ENCODE measurements at places on chromosomes 1 and 21. TPM values are rescaled to one million over a fixed set of nuclear protein-coding genes. Genes with fewer than 3 reads are reported as not detected.

DNA sequence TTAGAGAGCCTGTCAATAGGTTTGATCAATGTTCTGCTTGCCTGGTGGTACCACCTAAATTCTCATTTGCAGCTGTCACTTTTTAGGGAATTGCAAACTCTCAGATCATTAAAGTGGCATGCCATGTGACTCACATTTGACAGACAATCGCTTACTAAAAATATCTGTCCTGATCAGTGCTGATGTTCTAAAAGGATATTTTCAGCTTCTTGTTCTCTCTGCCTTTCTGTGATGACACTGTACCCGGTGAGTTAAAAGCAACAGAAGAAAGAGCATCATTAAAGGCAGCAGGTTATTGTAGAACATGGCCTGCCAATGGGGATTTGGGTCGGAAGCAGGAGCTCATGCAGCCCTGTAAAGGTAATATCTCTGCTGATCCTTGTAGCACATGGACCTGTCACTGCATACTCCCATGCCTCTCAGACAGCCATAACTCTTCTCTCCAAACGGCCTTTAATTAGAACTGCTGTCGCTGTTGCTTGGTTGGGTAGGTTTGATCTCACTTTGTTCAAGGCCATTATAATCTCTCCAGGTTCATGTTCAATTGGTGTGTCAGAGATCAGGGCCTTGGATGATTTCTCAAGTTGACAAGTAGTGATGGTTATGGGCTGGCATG is 441.3 kb upstream of the DEPDC1 start:
- no peak overlapping the region for H3K4me3 ChIP-seq
- H3K27me3 ChIP-seq: peaks cover 3% of the 10 kb centered on the region
- no peaks in the 10 kb centered on the region for H3K4me1 ChIP-seq
- H3K27ac ChIP-seq: no peak overlapping the region

- H3K4me1 ChIP-seq: peaks cover 14% of the 10 kb centered on the region
- H3K4me3 ChIP-seq: no peak overlapping the region
Observed at GRCh38 chr1:246159279-246160227, 347.5 kb downstream of the SMYD3 start.

DNA sequence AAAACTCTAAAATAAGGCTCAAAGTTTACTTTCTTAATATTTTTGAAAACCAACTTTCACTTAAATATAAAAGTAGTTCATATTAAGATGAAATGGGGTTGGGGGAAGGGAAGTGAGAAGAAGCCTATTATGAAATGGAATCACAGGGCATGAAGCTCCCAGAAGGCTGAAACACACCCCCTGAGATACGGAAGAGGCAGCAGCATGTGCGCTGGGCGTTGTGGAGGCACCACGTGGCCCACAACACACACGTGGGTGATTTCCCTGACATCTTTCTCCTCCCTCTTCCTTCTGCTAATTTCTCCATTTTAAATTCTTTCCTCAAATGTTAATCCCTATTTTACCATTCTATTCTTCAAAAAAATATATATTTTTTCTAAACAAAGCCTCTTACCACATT is 35.6 kb upstream of the SEC16B start:
- H3K27ac ChIP-seq: no peak overlapping the region
- no peaks in the 10 kb centered on the region for H3K27me3 ChIP-seq
- no peak overlapping the region for H3K4me3 ChIP-seq
- DNase-seq: no peak

- peaks cover 96% of the 10 kb centered on the region for H3K4me1 ChIP-seq
- peak overlapping the region; percentile 85 for H3K27ac ChIP-seq
- no peaks in the 10 kb centered on the region for H3K27me3 ChIP-seq
- H3K4me3 ChIP-seq: peak overlapping the region; percentile 61
Observed at GRCh38 chr1:8017495-8018197, 8.5 kb downstream of the ERRFI1 start.

GRCh38 chr1:172089768-172090510 is 248.6 kb downstream of the DNM3 start:
- H3K27ac ChIP-seq: no peak overlapping the region
- DNase-seq: no peak
- no peaks in the 10 kb centered on the region for H3K27me3 ChIP-seq
- no peaks in the 10 kb centered on the region for H3K36me3 ChIP-seq

KIAA1614 gene
- total RNA-seq: 8.2 TPM

GRCh38 chr1:99737016-99737415 is 29.4 kb downstream of the FRRS1 start:
- H3K27me3 ChIP-seq: no peaks in the 10 kb centered on the region
- no peak for DNase-seq
- H3K4me3 ChIP-seq: no peak overlapping the region
- no peak overlapping the region for H3K27ac ChIP-seq
- peaks cover 2% of the 10 kb centered on the region for H3K36me3 ChIP-seq

DNA sequence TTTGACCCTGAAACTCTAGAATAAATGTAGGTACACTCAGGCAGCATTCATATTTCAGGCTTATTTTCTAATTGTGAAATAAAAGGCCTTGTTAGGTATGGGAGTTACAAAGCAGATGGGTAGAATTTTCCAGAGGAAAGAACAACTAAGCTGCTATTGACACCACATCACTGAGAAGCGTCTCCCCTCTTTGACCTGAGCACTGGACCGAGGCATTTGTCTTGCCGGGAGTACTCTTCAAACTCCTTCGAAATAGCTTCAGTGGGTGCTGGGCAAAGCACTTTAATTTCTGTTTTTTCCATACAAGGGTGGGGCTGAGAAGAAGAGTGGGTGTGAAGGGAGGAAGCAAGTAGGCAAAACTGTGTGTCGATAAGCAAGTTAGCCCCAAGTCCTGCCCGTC is 36.4 kb downstream of the ABCA4 start:
- no peaks in the 10 kb centered on the region for H3K36me3 ChIP-seq
- H3K4me3 ChIP-seq: no peak overlapping the region
- no peaks in the 10 kb centered on the region for H3K27me3 ChIP-seq
- H3K27ac ChIP-seq: no peak overlapping the region
- H3K4me1 ChIP-seq: peaks cover 13% of the 10 kb centered on the region

Measured in chondrocyte (in vitro differentiated cells).